Vagina (tissue), 2 donors: ENCODE measurements at places on chromosomes 11 and 22. TPM values are rescaled to one million over a fixed set of nuclear protein-coding genes. Genes with fewer than 3 reads are reported as not detected.

Gene CLDN5
- total RNA-seq: 228 TPM

Gene BCO2
- 11.0 TPM for total RNA-seq

DNA sequence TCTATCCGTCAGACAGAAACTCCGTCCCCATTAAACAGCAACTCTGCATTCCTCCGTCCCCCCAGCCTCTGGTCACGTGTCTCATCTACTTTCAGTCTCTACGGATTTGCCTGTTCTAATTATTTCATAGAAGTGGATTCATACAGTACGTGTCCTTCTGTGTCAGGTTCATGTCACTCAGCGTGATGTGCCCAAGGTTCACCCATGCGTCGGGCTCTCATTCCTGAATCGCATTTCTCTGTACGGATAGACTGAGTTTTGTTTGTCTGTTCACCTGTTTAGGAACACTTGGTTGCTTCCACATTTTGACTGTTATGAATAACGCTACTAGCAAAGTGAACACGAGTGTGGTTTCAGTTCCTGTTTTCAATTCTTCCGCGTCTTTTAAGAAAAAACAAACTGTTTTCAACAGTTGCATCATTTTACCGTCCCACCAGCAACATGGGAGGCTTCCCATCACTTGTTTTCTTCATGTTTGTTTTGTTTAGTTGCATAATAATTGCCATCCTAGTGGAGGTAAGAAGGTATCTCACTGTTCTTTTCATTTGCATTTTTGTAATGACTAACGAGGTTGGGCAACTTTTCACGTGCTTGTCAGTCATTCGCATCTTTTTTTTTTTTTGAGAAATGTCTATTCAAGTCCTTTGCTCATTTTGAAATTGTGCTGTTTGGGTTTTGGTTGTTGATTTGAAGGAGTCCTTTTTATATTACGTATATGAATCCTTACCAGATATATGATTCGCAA lies 8.9 kb upstream of the NLRP6 start:
- DNase-seq: peak; percentile 14

- DNase-seq: no peak
Measured at GRCh38 chr22:35634943-35635540, 13.2 kb upstream of the APOL6 start.

DNA sequence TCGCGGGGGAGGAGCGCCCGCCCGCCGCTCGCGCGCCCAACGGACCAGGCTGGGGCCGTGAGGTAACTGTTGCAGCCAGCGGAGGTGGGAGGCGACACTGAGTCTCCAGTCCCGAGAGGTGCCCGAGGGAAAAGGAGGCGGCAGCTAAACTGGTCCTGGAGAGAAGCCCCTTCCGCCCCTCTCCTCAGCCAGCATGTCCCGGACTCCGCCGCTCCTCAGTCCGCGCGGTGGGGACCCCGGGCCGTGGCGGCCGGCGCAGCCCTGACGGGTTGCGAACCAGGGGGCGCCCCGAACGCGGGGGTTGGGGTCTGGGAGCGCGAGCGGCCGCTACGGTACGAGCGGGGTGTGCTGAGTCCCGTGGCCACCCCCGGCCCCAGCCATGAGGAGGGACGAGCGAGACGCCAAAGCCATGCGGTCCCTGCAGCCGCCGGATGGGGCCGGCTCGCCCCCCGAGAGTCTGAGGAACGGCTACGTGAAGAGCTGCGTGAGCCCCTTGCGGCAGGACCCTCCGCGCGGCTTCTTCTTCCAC lies at the start of gene PDE3B:
Gene PDE3B, plus strand, starts transcription at position 108 of the 529 bp plus-strand sequence. Its CDS starts 272 bp downstream, at position 380.
- no peak for DNase-seq

GRCh38 chr11:29483831-29484230 lies 533.0 kb downstream of the KCNA4 start:
- DNase-seq: no peak

GRCh38 chr11:108199446-108200321 lies 22.8 kb downstream of the NPAT start:
- DNase-seq: no peak
